ENCODE measurements at places on chromosomes 13 and 19.

DNA sequence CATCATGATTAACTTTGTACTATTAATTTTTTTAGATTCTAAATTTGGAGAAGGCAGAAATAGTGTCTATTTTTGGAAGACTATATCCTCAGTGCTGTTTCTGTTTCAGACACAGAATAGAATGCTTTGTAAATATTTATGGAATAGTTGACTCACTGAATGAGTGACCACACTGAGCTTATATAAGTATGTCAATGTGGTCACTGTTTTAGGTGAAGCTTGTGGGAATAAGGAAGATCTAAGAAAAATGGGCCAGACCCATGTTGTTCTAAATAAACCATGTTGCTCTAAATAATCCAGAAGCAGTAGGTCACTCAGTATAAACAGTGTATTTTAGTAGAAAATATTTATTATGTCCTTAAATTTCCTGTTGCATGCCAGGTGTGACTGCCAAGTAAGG, 45.5 kb upstream of the DACH1 start:
- DNase-seq, result no peak

- DNase-seq, result no peak
Observed at GRCh38 chr13:96216543-96216942, 126.6 kb downstream of the HS6ST3 start.

GRCh38 chr13:49494645-49495044, 1.1 kb upstream of the PHF11 start:
- no peak for DNase-seq

- no peak for DNase-seq
Observed at GRCh38 chr19:18373407-18373891, 12.5 kb upstream of the GDF15 start.

GRCh38 chr19:45423033-45423588, 606 bp downstream of the ERCC1 start:
- no peak for DNase-seq

- peak; percentile 55 for DNase-seq
Observed at GRCh38 chr13:23796551-23796950, 92.6 kb downstream of the MIPEP start.

- DNase-seq, result no peak
Observed at GRCh38 chr19:8702350-8702749, 3.8 kb upstream of the ACTL9 start.

- DNase-seq, result peak; percentile 34
Observed at GRCh38 chr13:84032116-84032515, 149.8 kb upstream of the SLITRK1 start.

DNA sequence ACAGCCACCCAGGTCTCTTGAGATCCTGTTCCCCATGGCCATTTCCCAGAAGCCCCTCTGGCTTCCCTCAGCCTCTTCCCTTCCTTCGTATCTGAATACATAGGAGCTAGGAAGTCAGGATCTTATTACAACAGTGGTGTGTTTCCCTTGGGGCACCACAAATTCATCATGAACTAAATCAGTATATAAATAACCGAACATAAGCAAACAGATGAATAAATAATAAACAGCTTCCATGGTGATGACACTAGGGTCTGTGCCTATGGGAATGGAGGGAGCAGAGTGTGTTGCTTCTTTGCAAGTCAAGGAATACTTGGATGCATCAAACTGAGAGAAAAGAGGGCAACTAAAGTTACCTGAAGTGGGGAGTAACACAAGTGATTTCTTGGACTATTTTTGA, 527.6 kb downstream of the LMO7 start:
- DNase-seq, result no peak

GRCh38 chr19:10737722-10738121, 19.8 kb downstream of the DNM2 start:
- DNase-seq, result no peak

- no peak for DNase-seq
Observed at GRCh38 chr13:25168790-25169189, 3.3 kb downstream of the AMER2 start.

DNA sequence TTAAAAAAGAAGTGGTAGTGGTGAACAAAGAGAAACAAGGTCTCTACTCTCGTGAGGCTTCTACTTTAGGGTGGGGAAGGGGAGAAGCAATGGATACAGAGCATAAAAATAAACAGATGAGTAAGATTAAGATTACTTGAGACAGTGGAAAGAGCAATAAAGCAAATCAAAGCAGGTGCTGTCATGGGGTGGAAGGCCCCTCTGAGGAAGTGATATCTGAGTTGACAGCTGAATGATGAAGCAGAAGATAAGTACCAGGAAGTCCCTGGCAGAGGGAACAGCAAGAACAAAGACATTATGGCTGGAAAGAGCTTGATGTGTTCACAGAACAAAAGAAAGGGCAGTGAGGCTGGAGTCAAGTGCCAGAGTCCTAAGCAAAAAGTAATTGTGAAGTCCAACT, 221.8 kb downstream of the ENOX1 start:
- no peak for DNase-seq

GRCh38 chr19:3632739-3633558, 6.4 kb upstream of the CACTIN start:
- DNase-seq, result no peak

DNA sequence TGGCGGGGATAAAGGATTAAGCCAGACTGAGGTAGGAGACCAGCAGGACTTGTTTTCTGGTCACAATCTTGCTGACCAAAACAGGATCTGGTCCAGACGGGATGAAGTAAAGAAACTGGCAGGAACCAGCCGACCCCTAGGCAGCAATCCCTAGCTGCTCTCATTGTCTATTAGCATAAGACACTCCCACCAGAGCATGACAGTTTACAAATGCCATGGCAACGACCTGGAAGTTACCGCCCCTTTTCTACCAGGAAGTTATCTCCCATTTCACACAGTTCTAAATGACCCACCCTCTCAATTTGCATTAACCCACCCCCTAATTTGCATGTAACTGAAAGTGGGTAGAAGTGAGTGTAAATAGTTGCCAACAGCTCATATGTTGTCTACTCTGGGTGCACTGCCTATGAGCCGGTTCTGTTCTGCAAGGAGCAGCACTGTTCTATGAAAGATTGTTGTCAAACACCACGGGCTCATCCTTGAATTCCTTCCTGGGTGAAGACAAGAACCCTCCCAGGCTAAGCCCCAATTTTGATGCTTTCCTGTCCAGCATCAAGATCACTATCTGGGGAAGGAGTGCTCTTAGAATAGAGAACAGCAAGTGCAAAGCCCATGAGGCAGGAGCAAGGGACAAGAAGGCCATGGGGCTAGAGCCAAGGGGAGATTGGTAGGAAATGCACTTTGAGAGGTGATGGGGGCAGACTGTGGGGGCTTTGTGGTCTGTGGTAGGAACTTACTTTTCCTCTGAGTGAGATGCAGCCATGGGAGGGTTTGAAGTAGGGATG, 13.9 kb upstream of the FBXO27 start:
- DNase-seq, result no peak

DNA sequence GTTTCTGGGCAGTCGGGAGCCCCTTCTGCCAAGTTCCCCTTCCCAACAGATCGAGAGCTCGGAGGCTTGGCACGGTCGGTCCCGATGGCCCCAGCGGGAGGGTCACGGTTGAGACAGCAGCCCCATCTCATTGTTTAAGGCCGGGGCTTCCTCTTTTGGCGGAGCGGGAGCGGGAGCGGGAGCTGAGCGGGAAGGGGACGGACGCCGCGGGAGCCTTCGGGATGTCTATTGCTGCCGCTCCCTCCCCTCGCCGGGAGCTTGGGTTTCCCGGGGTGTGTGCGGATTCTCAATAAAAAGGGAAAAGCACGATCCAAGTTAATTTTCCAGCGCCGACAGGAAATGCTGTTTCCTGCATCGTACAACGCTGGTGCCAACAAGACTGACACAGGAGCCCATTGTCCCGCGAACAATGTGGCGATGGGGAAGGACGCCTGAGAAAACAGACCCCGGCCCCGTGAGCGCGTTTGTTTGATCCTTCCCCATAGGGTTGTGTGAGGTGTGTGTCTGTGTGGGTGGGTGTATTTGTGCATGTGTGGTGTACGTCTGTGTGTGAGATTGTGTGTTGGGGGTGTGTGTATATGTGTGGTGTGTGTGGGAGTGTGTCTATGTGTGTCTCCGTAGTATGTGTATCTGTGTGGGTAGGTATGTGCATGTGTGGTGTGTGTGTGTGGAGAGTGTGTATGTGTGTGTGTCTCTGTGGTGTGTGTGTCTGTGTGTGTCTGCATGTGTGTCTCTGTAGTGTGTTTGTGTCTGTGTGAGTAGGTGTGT, 36.3 kb upstream of the FLT1 start:
- DNase-seq, result peak; percentile 28

GRCh38 chr13:44806826-44807225, 182.4 kb downstream of the NUFIP1 start:
- no peak for DNase-seq

DNA sequence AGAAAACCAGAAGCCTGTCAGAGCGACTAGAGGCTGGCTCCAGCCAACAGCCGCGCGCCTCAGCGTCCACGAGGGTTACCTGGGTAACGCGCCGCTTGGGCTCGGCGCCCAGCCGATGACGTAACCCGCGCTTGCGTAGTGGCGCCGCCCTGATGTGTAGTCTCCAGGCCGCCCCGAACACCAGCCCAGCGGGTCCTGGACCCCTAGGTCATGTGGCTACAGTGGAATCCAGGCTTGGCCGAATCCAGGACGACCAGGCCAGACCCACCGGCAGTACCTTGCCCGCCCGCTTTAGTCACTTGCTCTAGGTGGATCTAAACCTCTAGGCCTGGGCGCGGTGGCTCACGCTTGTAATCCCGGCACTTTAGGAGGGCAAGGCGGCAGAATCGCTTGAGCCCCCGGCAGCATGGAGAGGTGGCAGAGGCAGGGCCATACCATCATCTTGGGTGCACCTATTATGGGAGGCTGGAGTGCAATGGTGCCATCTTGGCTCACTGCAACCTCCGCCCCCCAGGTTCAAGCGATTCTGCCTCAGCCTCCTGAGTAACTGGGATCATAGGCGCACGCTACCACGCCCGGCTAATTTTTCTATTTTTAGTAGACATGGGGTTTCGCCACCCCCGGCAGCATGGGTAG, 7.2 kb upstream of the ZNF606 start:
- DNase-seq, result no peak

- peak; percentile 18 for DNase-seq
Observed at GRCh38 chr13:21583478-21583877, 20.5 kb downstream of the MICU2 start.

- DNase-seq, result no peak
Observed at GRCh38 chr19:18397242-18398202, at the start of gene LRRC25. Gene LRRC25, minus strand, starts transcription at chr19:18397622. Its CDS starts 659 bp downstream, at chr19:18396963.

DNA sequence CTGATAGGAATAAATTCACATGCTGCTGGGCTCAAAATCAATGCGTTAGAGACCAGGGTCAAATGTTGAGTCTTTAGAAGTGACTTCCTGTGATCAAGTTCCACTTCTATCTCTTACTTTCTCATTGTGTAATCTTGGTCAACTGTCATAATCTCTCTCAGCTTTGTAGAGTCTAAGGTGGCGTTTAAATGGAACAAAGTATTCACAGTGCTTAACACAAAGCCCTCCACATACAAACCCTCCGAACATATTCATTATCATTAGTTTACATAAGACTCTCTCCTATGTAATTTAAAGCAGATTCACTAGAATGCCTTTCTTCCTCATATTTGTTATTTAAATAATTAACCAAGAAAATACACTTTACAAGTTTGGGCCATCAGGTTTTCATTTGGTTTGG, 1044.1 kb downstream of the EFNB2 start:
- no peak for DNase-seq

Data from HCEC 1CT (cell line).